ENCODE measurements at places on chromosomes 11 and 22.

- DNase-seq = no peak
These were observed 66.0 kb upstream of the GRAMD1B start for GRCh38 chr11:123364080-123364479.

GRCh38 chr11:1181853-1182535 lies 24.2 kb downstream of the MUC5AC start:
- DNase-seq = no peak

DNA sequence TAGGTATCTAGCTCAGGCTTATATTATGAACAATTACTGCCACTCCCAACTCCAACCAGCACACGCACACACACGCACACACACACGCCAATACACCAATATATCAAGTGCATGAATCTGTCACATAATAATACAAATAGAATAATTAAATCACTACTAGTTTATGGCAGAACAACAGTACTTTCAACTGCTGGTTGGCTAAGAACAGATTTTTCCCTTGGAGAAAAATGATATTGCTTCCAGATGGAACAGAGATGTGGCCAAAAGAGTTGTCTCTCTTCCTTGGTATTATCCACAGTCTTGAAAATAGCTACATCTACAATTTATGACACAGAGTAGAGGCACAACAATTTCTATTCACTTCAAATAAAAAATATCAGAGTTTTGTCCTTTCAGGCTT lies 538.3 kb upstream of the FAT3 start:
- no peak for DNase-seq

GRCh38 chr22:36406721-36407120 lies 19.0 kb upstream of the MYH9 start:
- DNase-seq = no peak

GRCh38 chr11:120131941-120132644 lies 5.8 kb downstream of the TRIM29 start:
- no peak for DNase-seq

- peak; percentile 70 for DNase-seq
These were observed 40.2 kb downstream of the LMO1 start for GRCh38 chr11:8223513-8223900.

DNA sequence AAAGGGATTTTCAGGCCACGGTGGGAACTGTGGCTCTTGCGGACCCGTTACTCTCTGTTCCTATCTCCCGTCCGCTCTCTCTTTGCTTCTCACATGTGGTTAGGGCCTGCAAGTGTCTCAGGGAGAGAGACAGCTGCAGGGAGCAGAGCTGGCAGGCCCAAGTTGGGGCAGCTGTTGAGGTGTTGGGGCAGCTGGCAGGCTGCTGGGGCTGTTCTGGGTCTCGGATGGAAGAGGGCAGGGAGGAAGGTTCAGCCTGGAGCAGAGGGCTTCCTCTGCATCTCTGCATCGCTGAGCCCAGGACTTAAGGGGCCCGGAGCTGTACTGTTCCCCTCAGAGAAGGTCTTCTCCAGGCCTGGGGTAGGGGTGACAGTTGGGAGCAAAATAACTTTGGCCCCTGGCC lies 2.6 kb upstream of the CNIH2 start:
- no peak for DNase-seq

DNA sequence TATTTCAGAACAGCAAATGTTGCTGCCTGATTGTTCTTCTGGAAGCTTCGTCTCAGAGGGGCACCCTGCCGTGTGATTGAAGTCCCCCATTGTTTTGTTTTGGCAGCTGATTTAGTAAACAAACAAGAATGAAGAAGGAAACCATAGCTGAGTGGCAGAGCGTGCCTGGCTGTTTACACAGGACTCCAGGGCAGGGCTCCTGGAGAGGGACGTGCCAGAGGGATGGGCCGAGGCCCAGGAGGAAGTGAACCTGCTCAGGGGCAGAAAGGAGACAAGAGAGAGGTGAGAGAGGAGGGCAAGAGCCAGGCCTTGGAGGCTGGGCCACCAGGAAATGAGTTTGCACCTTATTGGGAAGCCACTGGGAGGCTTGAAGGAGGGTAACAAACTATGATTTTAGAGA lies 85.5 kb upstream of the B3GAT1 start:
- no peak for DNase-seq

DNA sequence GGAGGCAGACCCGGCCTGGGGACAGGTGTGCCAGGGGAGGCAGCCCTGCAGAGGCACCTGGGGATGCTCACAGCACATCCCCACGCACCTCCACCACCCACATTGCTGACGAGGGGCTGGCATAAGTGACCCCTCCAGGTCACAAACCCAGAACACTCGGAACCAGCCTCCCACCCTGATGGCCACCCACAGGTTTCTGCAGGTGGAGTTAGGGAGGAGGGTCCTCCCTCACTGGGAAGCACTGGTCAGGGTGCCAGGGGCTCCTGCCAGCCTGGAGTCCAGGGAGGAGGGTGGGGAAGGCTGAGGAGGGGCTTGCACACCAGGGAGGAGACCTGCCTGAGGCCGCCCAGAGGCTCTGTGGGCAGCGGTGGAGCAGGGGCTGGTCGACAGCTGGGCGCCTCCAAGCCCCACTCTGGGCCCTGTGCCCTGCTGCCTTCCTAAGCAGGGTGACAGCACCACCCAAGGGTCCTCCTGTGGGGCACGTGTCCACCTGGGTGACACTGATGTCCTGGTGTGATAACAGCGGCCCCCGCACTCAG lies 51.0 kb upstream of the CARS1 start:
- no peak for DNase-seq

GRCh38 chr11:85464283-85464682 lies 162.9 kb downstream of the DLG2 start:
- DNase-seq = no peak

- peak; percentile 18 for DNase-seq
These were observed 38.9 kb downstream of the ZNF195 start for GRCh38 chr11:3340025-3340424.

GRCh38 chr11:126529037-126529436 lies 173.6 kb downstream of the ST3GAL4 start:
- no peak for DNase-seq

- no peak for DNase-seq
These were observed 252.7 kb downstream of the CASP12 start for GRCh38 chr11:104645261-104646222.

DNA sequence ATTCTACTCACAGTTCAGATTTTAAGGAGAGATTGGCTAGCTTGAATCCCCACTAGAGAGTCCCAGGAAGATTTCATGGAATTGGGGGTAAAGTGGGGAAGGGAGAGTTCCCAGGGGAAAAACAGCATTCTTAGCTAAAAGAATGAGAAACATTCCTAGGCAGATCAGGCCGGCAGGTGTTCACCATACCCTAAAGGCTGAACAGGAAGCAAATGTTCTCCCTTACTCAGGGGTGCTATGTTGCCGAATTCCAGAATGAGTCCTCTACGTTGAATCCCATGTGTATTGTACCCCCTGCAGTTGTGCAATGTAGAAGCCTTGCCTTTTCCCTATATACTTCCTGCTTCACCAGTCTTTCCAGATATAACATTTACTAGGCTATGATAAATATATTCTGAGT lies 135.2 kb upstream of the NCAM1 start:
- DNase-seq = no peak

GRCh38 chr22:35226958-35227647 lies 30.2 kb upstream of the HMGXB4 start:
- no peak for DNase-seq

DNA sequence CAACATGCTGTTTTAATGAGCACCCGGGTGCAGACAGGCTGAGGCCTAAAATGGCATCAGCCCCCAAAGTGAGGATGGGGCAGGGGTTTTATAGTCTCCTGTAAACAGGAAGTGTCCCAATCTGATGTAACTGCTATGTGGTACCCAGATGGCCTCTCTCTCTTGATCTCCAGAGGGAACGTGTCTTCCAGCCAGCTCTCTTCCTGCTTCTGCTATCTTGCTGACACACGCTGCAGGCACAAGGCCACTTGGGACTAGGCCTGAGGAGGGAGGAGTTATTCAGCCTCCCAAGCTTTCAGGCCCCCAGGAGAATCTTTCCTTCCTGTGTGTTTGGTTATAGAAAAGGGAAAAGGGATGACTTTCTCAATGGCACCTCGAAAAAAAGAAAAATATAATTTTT lies 11.4 kb upstream of the VSTM5 start:
- no peak for DNase-seq

GRCh38 chr11:130139401-130139800 lies 20.2 kb upstream of the ST14 start:
- DNase-seq = no peak

- DNase-seq = no peak
These were observed 7.1 kb downstream of the SLC7A4 start for GRCh38 chr22:21025266-21025665.

- no peak for DNase-seq
These were observed 143.2 kb downstream of the CADM1 start for GRCh38 chr11:115361025-115361424.

GRCh38 chr11:67470337-67471002 lies 1.4 kb upstream of the TMEM134 start:
- DNase-seq = no peak

DNA sequence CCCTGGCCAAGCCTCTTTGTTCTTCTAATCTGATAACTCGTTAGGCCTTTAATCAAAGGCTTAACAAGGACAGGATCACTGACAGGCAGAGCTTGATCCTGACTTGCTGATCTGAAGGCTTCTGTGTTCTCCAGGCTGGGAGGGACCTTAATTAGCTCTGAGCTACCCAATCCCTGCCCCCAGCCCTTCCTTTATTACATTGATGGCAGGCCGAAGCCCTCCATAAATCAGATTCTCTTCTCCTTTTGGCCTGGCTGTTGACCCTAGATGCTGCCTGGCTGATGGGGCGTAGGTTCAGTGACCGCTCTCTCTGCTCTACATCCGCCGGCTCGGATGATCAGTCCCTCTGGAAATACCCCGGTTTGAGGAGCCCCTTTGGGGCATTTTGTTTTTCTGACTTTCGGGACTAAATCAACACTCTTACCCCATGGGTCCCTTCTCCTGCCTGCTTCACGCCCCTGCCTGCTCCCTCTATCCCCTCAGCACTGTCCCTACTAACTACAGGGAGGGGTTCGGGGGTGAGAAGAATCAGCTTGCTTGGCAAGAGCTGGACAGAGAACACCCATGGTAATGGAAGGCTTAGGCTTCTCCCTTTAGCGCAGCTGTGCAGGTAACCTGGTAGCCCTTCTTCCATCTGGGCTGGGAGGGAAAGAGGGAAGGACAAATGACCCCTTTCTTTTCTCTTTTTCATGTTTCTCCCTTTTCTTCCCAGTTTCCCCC lies 10.0 kb upstream of the RRM1 start:
- no peak for DNase-seq

DNA sequence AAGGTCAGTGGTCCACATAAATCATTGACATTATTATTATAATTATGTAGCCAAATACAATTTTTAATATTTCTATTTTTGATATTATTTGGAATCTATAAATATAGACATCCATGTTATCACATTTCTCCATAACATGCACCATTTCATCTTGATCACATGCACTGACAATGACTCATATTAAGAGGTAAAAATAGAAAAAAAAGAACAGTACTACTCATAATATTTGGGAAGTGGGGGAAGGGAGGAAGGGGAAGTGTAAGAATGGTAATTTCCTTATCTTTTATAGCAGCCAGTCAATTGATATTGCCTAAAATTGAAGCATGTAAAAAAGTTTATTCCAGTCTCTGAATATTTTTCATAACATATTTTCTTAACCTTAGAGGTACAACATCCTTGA lies 72.3 kb downstream of the ADM start:
- peak; percentile 79 for DNase-seq

GRCh38 chr11:35404388-35404775 lies 15.0 kb downstream of the SLC1A2 start:
- DNase-seq = peak; percentile 76

- no peak for DNase-seq
These were observed 8.5 kb downstream of the MAP4K2 start for GRCh38 chr11:64794526-64794925.

- no peak for DNase-seq
These were observed 48.9 kb downstream of the POLD3 start for GRCh38 chr11:74641289-74641688.

- peak; percentile 24 for DNase-seq
These were observed 24.7 kb downstream of the PC start for GRCh38 chr11:66933531-66933930.

- no peak for DNase-seq
These were observed 375 bp downstream of the BSCL2 start for GRCh38 chr11:62706850-62707247.

DNA sequence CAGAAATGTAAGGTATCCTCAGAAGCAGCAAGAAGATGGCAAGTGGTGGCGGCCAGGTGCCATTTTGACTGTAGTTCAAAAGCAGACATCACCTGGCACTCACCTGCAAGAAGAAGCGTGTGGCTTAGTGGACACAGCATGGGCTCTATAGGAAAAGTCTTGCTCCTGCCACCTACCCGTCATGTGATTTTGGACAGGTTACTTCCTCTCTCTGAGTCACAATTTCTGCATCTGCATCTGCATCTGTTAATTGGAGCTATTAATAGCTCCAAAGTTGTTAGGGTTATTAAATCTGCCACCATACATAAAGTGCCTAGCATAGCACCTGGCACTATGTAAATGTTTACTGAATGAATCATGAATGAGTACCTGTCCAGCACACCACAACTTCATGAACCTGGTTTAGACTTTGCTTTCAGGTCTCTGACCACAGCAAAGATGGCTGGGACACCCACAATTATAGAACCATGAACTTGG lies 16.8 kb downstream of the RAB30 start:
- DNase-seq = no peak

DNA sequence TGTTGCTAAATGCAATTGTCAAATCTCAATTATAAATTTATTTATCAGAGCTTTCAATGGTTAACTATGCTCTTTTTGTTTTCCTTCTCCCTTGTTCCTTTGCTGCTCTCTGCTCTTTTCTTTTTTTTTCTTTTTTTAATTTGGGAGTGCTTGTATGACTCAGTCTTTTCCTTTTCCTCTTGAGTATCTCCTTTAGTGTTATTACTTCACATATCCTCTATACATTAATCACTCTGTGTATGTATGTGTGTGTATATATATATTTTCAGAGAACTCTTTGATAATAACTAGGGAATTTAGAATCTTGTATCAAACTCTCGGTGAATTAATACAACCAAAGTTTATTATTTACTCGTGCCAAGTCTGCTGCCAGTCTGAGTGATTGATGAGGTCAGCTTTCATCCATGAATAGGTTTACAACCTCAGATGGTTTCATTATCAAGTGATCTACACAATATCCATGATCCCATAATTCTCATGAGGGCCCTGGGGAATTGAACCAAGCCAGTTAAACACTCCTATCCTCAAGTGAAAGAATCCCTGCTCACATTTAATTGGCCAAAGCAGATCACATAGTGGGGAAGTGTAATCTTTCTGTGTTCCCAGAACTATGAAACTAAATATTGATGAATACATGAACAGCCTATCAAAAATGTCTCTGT lies 743.4 kb upstream of the CNTN5 start:
- no peak for DNase-seq

- no peak for DNase-seq
These were observed 84.7 kb downstream of the DGCR2 start for GRCh38 chr22:19037282-19038163.

Measured in suppressor macrophage treated with lipopolysaccharide for 1 hour (primary cell).